ENCODE measurements at places on chromosomes 16 and 17.

- DNase-seq, result no peak
Measured at GRCh38 chr16:22255335-22255734, 41.9 kb upstream of the POLR3E start.

GRCh38 chr17:79413611-79414010 is 197.2 kb downstream of the RBFOX3 start:
- DNase-seq, result no peak

DNA sequence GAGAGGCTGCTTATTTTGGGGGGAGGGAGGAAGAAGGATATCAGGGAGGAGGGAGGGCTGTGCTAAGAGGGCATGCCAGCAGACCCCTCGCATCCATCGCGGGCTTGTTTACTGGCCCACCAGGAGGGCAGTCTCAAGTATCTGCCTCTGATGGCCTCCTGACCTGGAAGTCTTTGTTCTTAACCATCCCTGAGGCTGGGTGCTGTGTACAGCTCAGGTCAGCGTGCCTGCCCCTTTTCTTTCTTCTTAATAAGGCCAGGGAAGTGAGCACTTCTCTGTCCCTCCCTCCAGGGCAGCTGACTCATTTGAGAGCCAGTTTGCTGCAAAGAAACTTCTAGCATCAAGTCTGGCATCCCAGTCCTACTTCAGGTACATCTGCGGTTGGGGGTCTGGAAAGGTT is 157.0 kb downstream of the CCDC182 start:
- no peak for DNase-seq

- DNase-seq, result no peak
Measured at GRCh38 chr17:3924512-3925350, 8.5 kb upstream of the P2RX1 start.

GRCh38 chr16:70725024-70725911 is 39.4 kb upstream of the MTSS2 start:
- no peak for DNase-seq

- DNase-seq, result no peak
Measured at GRCh38 chr17:36008998-36009665, 7.8 kb upstream of the CCL15 start.

DNA sequence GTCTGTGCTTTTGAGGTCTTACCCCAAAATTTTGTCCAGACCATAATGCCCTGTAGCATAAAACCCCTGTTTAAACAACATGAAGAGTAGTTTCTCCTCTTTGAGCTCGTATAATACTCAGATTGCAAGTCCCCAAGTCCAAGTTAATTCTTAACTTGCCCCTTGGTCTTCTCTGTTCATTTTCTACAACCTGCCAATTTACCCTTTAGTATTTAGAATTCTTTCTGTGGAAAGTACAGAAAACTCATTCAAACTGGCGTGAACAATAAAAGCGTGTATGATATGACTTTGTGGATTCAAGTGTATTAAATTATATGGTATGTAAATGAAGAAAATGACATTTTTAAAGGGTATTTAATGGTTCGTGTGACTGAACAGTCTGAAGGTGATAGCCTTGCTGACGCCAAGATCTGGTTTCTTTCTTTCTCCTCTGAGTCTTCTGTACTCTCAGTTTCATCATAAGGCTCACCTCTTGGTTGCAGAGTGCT is 185.6 kb downstream of the PRKCA start:
- DNase-seq, result no peak

GRCh38 chr16:55002419-55002818 is 71.8 kb downstream of the IRX5 start:
- no peak for DNase-seq

GRCh38 chr16:88378401-88378800 is 4.4 kb upstream of the ZNF469 start:
- no peak for DNase-seq

- no peak for DNase-seq
Measured at GRCh38 chr16:50121278-50121677, 31.8 kb upstream of the TENT4B start.

- no peak for DNase-seq
Measured at GRCh38 chr17:164303-165235, 16.9 kb downstream of the DOC2B start.

- no peak for DNase-seq
Measured at GRCh38 chr17:28925912-28926365, 23.1 kb upstream of the DHRS13 start.

DNA sequence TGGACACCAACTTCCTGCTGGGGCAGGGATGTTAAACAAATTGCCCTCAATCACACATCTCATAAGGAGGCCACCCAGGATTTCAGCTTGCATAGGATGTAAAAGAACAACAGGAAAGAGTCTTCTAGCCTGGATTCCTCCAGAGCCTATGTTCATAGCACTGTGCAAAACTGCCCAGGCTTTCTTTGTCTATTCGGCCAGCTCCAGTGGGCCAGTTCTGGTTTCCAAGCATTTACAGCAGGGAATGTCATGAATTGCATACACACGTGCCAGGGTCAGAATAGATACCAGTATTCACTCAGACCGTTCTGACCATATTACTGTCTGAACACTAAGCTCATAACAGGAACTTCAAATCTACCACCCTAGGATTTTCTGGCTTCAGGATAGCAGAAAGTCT is 273.2 kb downstream of the CDH8 start:
- no peak for DNase-seq

DNA sequence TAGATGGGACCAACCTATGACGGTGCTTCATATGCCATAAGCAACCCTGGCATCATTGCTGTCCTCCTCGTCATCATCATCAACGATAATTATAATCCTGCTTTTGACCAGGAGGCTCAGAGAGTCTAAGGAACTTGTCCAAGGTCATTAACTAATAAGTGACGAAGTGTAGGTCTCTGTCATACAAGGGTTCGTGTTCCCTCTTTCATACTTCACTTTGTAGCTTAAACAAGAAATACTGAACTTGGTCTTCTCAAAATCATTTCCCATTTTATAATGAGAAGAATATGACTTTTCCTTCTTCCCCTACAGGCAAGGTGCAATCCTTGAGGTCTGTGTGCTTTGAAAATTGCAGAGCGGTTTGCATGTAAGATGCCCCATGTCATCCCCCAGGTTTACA is 31.2 kb upstream of the PIK3R6 start:
- DNase-seq, result no peak

- DNase-seq, result no peak
Measured at GRCh38 chr16:13935408-13935807, 15.5 kb downstream of the ERCC4 start.

DNA sequence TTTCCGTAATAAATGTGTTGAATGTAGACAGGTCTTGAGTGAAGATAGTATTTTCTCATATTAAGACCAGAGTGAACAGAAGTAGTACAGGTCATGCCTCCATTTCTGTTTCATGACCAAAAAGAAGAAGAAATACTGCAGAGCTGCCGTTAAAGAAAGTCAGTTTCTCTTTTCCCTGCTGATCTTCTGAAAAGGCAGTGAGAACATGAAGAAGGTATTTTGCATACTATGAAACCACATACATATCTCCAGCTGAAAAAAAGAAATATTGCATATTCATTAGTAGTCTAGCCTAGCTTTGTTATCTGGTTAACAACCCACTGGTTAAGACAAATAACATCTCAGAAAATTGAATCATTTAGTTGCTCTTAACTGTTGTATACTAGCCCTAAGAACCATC is 138.4 kb downstream of the PHKB start:
- no peak for DNase-seq

DNA sequence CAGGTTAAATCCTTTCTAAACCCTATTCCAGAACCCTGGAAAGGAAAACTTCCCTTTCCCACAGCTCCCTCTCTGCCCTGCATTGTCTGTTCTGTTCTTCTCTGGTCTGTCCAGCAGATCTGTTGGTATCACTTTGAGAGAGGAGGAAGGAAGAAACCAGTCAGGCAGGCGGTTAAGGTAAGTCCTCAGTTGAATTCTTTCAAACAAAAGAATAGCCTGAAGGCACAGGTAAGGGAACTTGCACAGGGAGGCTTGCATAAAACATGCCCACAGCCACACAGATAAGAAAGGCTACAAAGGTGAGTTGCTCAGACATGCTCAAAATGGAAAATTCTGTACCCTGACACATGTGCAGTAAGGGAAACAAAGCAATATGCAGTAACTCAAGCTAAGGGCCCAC is 595.7 kb upstream of the CDH5 start:
- no peak for DNase-seq

DNA sequence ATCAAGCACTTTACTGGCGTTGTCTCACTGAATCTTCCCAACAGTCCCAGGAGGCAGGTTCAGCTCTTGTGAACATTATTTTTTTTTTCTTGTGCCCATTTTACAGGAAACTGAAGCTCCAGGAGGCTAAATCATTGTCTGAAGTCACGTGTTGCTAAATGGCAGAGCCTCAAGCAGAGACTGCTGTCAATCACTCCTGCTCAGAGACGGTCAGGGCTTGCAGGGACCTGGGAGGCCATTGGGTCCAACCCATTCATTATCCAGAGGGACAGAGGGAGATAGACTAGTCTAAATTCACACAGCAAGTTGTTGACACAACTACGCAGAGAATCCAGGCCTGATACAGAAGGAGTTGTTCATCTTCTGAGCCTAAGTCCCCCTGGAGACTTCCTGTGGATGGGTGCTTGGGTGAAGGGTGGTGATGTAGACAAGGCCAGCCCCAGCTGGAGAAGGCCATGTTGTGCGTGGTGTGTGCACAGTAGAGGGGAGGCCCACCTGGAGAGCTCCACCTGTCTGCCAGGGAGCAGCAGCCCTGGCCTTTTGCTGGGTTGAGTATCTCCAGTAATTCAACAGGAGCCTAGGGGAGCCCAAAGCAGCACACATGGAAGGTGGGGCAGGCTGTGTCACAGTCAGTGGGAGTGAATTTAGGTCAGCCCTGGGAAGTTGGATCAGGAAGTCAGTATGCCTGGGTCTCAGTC is 24.3 kb upstream of the C1QL1 start:
- DNase-seq, result no peak

- DNase-seq, result no peak
Measured at GRCh38 chr17:76843703-76844484, 24.3 kb upstream of the MGAT5B start.

DNA sequence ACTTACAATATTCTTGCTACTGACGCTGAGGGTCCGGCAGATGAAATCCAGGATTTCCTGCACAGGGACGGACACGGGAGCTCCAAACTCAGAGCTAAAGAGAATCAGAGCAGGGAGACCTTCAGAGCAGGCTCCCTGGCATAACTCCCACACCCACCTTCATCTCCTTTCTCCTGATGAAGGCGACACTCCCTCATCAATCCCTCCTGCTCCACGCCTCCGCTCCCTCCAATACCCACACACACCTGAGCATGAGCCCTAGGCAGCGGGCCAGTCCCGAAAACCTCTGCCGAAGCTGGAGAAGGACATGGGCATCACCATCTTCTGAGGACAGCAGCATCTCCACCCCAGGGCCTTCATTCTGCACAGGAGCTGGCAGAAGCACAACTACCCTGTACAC is 28.1 kb downstream of the PELP1 start:
- no peak for DNase-seq

GRCh38 chr17:8397636-8398035 is at the start of gene RNF222:
Gene RNF222, minus strand, starts transcription at chr17:8397827. Its CDS starts 4,366 bp downstream, at chr17:8393461.
- no peak for DNase-seq

DNA sequence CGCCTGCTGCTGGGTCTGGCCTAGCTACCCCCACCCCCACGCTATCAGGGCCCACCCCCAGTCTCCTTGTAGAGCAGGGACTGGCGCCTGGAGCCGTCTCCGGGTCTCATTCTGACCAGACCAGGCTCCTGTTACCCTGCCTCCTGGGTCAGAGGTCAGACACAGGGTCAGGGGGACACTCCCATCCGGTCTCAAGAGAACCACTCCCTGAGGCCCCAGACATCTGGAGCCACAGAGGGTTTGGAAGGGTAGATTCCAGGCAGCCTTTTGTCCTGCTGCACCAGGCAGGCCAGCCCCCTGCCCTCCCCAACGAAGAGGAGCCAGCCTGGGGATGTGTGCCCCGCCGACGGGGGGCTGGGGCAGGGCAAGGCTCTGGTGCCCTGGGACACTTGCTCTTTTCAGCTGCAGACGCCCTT is 944 bp upstream of the WFIKKN1 start:
- no peak for DNase-seq

GRCh38 chr16:81478876-81479511 is 34.4 kb downstream of the CMIP start:
- DNase-seq, result no peak

DNA sequence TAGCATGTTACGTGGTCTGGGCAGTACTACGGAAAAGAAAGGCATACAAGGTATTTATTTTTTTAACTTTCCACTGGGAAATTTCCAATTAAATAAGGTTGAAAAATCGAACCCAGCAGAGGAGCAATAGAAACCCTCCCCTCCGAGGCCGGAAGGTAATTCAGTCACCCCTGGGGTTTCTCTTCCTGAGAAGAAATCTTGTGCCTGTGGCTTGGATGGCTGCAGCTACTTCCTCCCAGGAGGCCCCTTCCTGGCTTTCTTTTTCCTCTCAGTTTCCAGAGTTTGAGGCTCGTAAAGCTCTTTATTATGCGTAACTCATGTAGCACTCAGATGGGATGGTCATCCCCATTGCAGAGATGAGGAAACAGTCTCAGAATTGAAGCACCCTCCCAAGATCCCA is 140.3 kb downstream of the ASIC2 start:
- no peak for DNase-seq

DNA sequence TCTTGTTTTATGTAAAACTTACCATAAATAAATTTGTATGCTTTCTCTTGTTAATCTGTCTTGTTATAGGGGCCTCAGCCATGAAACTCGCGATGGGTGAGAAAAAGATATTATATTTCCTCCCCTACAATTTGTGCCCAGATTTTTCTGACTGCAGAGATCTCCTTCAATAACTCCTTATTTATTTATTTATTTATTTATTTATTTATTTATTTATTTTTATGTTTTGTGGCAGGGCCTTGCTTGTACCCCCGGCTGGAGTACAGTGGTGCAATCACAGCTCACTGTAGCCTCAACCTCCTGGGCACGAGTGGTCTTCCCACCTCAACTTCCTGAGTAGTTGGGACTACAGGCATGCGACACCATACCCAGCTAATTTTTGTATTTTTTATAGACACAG is 23.3 kb upstream of the CCL5 start:
- DNase-seq, result no peak

DNA sequence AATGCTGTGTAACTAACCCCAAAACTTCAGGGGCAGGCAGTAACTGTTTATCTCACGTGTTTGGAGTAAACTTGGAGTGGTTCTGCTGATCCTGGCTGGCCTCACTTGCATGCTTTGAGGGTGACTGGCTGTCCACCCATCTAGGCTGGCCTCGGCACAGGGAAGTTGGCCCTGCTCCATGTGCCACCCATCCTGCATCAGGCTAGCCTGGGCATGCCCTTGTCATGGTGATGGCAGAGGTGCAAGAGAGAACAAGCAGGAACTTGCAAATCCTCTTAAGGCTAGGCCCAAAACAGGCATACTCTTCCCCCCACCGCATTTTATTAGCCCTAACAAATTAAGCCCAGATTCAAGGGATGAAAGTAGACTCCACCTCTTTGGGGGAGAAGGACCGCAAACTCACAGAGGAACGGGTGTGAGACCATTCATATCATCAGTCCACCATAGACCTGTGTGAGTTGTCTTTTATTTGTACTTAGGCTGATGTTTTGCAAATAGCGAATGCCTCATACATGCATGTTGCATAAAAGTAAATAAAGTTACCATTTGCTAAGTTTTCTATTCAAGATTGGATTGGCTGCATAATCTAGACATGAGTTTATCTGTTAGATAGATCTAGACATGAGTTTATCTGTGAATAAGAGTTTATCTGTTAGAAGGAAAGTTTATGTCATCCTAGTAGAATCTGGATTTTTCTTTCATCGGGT is 221.0 kb downstream of the CCDC182 start:
- DNase-seq, result no peak
